ENCODE measurements at places on chromosomes 4 and X.

DNA sequence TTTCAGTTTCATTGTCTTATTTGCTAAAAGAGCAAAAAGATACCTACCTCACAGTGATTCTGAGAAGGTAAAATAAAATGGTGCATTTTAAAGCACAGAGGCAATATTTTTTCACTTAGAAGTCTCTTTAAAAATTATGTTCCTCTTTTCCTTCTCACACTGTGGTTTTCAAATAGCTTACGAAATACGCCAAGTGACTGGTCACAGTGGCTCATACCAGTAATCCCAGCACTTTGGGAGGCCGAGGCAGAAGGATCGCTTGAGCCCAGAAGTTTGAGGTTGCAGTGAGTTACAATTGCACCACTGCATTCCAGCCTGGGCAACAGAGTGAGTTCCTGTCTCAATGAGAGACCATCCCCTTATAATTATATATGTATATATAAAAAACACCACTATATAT is 372.6 kb downstream of the FBXO8 start:
- H3K4me3 ChIP-seq = no peak overlapping the region
- peaks cover 11% of the 10 kb centered on the region for H3K4me1 ChIP-seq
- H3K27me3 ChIP-seq = no peaks in the 10 kb centered on the region
- DNase-seq = no peak

GRCh38 chrX:139967300-139967699 is 2.0 kb upstream of the CXorf66 start:
- no peaks in the 10 kb centered on the region for H3K36me3 ChIP-seq
- H3K4me1 ChIP-seq = no peaks in the 10 kb centered on the region
- no peak overlapping the region for H3K27ac ChIP-seq

DNA sequence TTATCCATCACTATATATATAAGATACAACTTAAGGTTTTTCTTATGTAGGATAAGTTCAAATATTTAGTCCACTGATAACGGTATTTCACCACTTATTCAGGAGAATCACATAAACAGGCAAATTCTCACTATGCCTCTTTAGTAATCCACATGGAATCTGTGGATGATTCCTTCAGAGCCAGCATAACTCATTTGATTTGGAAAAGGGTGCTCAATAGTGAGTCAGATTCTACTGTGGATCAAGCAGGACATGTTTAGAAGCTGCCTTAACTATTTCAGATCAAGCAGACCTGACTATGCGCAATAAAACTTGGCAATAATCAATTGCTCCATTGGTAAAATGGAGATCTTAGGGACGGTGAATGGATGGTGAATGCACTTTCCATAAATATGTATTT is 184.1 kb downstream of the CBR4 start:
- DNase-seq = no peak
- no peaks in the 10 kb centered on the region for H3K27me3 ChIP-seq
- no peak overlapping the region for H3K27ac ChIP-seq
- no peaks in the 10 kb centered on the region for H3K36me3 ChIP-seq

- no peaks in the 10 kb centered on the region for H3K27me3 ChIP-seq
- no peak overlapping the region for H3K27ac ChIP-seq
- peak; percentile 59 for DNase-seq
- no peaks in the 10 kb centered on the region for H3K36me3 ChIP-seq
- no peak overlapping the region for H3K4me3 ChIP-seq
- H3K4me1 ChIP-seq = peaks cover 4% of the 10 kb centered on the region
Measured at GRCh38 chr4:110211007-110211769, 12.8 kb upstream of the ELOVL6 start.

GRCh38 chr4:2125831-2126230 is 66.7 kb downstream of the NAT8L start:
- no peak for DNase-seq
- H3K27me3 ChIP-seq = no peaks in the 10 kb centered on the region
- no peak overlapping the region for H3K27ac ChIP-seq
- H3K4me1 ChIP-seq = no peaks in the 10 kb centered on the region
- H3K36me3 ChIP-seq = no peaks in the 10 kb centered on the region

GRCh38 chr4:26028793-26029567 is 115.0 kb downstream of the SMIM20 start:
- H3K4me1 ChIP-seq = peaks cover 26% of the 10 kb centered on the region
- DNase-seq = peak; percentile 81
- no peaks in the 10 kb centered on the region for H3K36me3 ChIP-seq
- no peak overlapping the region for H3K4me3 ChIP-seq

- DNase-seq = no peak
- H3K4me1 ChIP-seq = no peaks in the 10 kb centered on the region
- H3K27ac ChIP-seq = no peak overlapping the region
- no peak overlapping the region for H3K4me3 ChIP-seq
- peaks cover 5% of the 10 kb centered on the region for H3K27me3 ChIP-seq
Measured at GRCh38 chr4:15894921-15895916, 43.3 kb downstream of the FGFBP1 start.

GRCh38 chr4:37232315-37232714 is 12.2 kb upstream of the NWD2 start:
- H3K4me1 ChIP-seq = no peaks in the 10 kb centered on the region
- H3K36me3 ChIP-seq = no peaks in the 10 kb centered on the region
- H3K27ac ChIP-seq = no peak overlapping the region
- no peak overlapping the region for H3K4me3 ChIP-seq

GRCh38 chrX:9866633-9867032 is 80.4 kb downstream of the SHROOM2 start:
- H3K4me1 ChIP-seq = no peaks in the 10 kb centered on the region
- H3K27ac ChIP-seq = no peak overlapping the region
- no peak overlapping the region for H3K4me3 ChIP-seq
- H3K27me3 ChIP-seq = no peaks in the 10 kb centered on the region
- no peaks in the 10 kb centered on the region for H3K36me3 ChIP-seq
- no peak for DNase-seq

- H3K27ac ChIP-seq = no peak overlapping the region
- H3K27me3 ChIP-seq = no peaks in the 10 kb centered on the region
- H3K36me3 ChIP-seq = no peaks in the 10 kb centered on the region
- DNase-seq = no peak
Measured at GRCh38 chr4:168860827-168861226, 149.2 kb downstream of the CBR4 start.
